Left ventricle myocardium inferior (tissue), 1 donor: ENCODE measurements at places on chromosomes 6 and 20. TPM values are rescaled to one million over a fixed set of nuclear protein-coding genes. Genes with fewer than 3 reads are reported as not detected.
A peak's percentile ranks its signal among the peaks of the same experiment; 100 is the strongest.

ACTL10 gene
- total RNA-seq = 0.22 TPM

GRCh38 chr6:25166955-25167748 lies 112.0 kb upstream of the CARMIL1 start:
- H3K36me3 ChIP-seq = no peaks in the 10 kb centered on the region
- no peaks in the 10 kb centered on the region for H3K4me1 ChIP-seq
- no peaks in the 10 kb centered on the region for H3K27me3 ChIP-seq
- no peak overlapping the region for H3K4me3 ChIP-seq

PROKR2 gene
- not detected for total RNA-seq

TFAP2D gene
- not detected for total RNA-seq

MAN1A1 gene
- 19.7 TPM for total RNA-seq

DNA sequence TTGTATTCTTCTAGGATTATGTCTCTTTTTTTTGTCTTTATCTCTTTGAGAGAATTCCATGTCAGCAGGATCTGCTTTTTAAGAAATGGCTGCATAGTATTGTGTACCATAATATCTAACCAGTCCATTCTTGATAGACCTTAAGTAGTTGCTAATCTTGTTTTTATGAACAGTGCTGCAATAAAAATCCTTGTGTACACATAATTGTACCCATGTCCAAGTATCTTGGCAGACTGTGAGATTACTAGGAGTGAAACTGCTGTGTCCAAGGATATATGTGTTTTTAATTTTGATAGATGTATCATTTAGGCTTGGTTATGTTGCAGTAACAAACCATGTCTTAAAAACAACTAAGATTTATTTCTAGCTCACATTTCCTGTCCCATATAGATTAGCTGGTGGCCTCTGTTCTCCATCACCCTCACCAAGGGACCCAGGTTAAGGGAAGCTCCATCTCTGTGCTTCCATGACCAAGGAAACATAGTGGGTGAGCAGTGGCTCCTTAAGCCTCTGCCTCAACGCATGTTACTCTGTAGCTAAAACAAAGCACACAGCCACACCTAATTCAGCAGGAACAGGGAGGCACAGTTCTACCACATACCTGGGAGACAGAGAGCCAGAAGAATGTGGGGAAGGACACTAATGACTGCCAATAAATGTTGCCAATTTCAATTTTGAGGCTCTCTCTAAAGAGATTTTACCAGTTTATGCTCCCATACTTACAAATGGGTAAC lies 12.1 kb upstream of the SUMO4 start:
- H3K4me3 ChIP-seq = no peak overlapping the region
- H3K4me1 ChIP-seq = peaks cover 18% of the 10 kb centered on the region
- DNase-seq = no peak

DNA sequence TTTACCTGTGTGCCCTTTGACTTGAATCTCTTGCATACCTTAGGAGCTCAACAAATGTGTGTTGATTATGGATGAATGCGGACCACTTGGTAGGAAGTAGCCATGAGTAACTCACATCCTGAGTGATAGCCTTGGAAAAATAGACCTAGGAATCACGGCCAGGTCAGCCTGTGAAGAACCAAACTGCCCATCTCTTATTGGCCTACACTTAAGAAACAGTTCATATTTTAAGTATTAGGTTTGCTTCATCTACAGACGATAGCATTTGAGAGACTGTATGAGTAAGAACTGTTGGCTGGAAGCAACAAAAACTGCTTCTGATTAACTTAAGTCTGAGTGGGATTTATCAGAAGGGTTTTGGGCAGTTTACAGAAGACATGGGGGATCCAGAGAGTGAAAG lies 320.1 kb upstream of the PRND start:
- H3K36me3 ChIP-seq = no peaks in the 10 kb centered on the region
- no peak overlapping the region for H3K4me3 ChIP-seq
- no peak overlapping the region for H3K27ac ChIP-seq
- H3K27me3 ChIP-seq = peaks cover 25% of the 10 kb centered on the region
- no peak for DNase-seq
- no peaks in the 10 kb centered on the region for H3K4me1 ChIP-seq

DNA sequence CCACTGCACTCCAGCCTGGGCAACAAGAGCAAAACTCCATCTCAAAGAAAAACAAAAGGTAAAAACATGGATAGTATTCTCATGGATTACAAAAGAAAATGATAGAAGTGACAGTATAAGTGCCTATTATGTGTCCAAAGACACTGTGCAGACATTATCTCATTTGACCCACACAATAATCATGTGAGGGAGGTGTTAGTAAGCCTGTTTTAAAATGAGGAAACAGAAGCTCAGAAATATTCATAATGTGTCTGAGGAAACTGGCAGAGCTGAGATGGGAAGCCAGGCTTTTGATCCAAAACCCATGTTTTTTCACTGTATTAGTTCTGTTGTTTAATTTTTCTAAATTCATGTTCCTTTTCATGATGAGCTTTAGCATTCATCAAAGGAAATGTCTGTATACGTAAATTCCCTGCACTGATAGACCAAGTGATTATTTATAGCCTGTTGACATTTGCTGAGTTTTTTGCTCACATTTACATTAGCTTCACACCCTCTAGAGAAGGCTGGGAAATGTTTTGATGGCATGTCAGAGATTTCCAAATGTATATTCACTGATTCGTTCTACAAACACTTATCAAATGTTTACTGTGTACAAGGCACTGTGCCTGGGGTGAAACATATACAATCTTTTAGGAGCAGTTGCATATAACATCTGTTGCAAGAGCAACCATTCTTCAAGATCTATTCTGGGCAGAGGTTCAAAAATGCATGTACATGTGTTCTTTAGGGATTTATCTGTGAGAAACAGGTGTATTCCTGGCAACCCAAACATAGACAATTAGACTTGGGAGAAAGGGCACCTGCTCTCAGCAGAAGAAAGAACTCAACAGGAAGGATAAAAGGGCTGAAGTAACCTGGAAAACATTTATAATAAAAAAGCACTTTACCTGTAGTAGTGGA lies 331.5 kb downstream of the SAMD5 start:
- H3K27ac ChIP-seq = no peak overlapping the region
- no peaks in the 10 kb centered on the region for H3K27me3 ChIP-seq
- H3K36me3 ChIP-seq = no peaks in the 10 kb centered on the region
- H3K4me3 ChIP-seq = no peak overlapping the region
- no peaks in the 10 kb centered on the region for H3K4me1 ChIP-seq
- DNase-seq = no peak

AARS2 gene
- 10.6 TPM for total RNA-seq

DNA sequence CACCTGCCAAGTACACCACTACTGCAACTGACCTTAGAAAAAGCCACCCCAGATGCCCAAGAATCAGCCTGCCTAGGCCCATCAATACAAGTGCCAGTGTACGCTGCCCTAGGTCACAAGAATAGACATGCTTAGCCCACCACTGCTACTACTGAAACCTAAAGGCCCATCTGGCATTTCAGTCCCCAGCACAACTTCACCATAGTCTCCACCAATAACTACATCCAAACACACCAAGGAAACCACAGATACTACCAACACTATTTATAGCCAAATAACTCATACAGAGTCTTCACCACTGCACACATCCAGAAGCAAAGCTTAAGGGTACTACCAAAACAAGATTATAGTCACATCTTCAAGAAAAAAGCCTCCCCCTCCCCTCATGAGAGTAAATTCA lies 28.2 kb downstream of the TREML4 start:
- H3K27ac ChIP-seq = no peak overlapping the region
- H3K27me3 ChIP-seq = peaks cover 15% of the 10 kb centered on the region
- peaks cover 4% of the 10 kb centered on the region for H3K4me1 ChIP-seq
- H3K4me3 ChIP-seq = no peak overlapping the region

- no peak overlapping the region for H3K4me3 ChIP-seq
- no peak overlapping the region for H3K27ac ChIP-seq
- H3K36me3 ChIP-seq = no peaks in the 10 kb centered on the region
- H3K4me1 ChIP-seq = no peaks in the 10 kb centered on the region
Measured at GRCh38 chr6:115060581-115060980, 717.8 kb upstream of the HS3ST5 start.

DNA sequence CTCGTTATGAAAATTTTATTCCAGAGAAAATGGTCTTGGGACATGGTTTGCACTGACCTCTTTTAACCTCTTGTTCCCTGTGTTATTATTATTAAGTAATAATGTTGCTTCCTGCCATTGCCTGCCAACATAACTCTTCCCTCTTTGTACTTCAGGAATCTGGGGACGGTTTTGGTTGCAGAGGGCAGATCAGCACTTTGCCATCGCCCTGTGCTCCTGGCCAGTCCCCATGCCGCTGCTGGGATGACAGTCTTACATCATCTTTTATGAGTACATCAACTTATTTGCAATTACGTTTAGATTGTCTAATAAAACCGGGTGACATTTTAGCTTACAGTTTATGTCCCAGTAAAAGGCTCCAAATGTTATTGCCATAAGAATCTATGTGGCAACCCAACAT lies 157.2 kb downstream of the CDH26 start:
- no peak overlapping the region for H3K27ac ChIP-seq
- H3K36me3 ChIP-seq = no peaks in the 10 kb centered on the region
- H3K27me3 ChIP-seq = peaks cover 33% of the 10 kb centered on the region

MUC21 gene
- not detected for total RNA-seq

GRCh38 chr6:139290787-139291311 lies 949 bp downstream of the TXLNB start:
- H3K27me3 ChIP-seq = no peaks in the 10 kb centered on the region
- DNase-seq = no peak
- peak overlapping the region; percentile 64 for H3K4me3 ChIP-seq
- H3K36me3 ChIP-seq = peaks cover under 1% of the 10 kb centered on the region
- H3K4me1 ChIP-seq = peaks cover 57% of the 10 kb centered on the region
- H3K27ac ChIP-seq = peak overlapping the region; percentile 89

GRCh38 chr6:80548532-80548931 lies 442.1 kb downstream of the BCKDHB start:
- H3K4me3 ChIP-seq = no peak overlapping the region

- no peak overlapping the region for H3K27ac ChIP-seq
- H3K4me3 ChIP-seq = no peak overlapping the region
- H3K27me3 ChIP-seq = peaks cover 22% of the 10 kb centered on the region
Measured at GRCh38 chr6:169243186-169243585, 10.5 kb downstream of the THBS2 start.

- H3K4me3 ChIP-seq = no peak overlapping the region
- H3K4me1 ChIP-seq = peaks cover 91% of the 10 kb centered on the region
Measured at GRCh38 chr6:13427316-13427715, 60.1 kb downstream of the GFOD1 start.

- H3K27me3 ChIP-seq = no peaks in the 10 kb centered on the region
- H3K4me3 ChIP-seq = no peak overlapping the region
- H3K27ac ChIP-seq = no peak overlapping the region
Measured at GRCh38 chr6:112660626-112661025, 313.5 kb downstream of the RFPL4B start.

- H3K4me1 ChIP-seq = no peaks in the 10 kb centered on the region
- no peaks in the 10 kb centered on the region for H3K27me3 ChIP-seq
- H3K36me3 ChIP-seq = no peaks in the 10 kb centered on the region
- no peak for DNase-seq
- no peak overlapping the region for H3K27ac ChIP-seq
- H3K4me3 ChIP-seq = no peak overlapping the region
Measured at GRCh38 chr6:103769431-103769830, 1090.3 kb downstream of the HACE1 start.

DNA sequence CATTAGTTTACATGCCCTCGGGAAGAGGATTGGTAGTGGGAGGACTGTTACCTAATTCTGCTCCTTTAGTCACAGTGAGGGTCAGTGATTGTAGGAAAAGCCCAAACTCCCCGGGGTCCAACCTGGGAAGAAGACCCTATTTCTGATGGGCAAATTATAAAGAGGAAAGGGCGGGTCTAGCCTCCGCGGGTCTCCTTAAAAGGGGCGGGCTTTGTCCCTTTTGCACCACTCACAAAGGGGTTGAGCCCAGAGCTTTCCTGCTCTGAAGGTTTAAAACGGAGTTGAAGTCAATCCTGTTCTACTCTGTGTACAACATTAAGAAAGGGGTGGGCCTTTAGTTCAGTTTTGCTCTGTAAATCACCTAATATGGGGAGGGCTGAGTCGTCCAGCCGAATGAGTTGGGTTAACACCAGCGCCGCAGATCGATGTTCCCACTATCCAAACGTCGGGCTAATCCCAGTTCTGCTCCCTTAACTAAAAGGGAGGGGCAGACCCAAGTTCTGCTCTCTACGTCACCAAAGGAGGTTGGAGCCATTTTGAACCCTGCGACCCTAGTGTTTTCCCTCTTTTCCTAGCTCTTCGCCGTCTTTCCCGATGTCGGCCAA lies 920 bp upstream of the RNF5 start:
- H3K27ac ChIP-seq = peak overlapping the region; percentile 97
- peaks cover 22% of the 10 kb centered on the region for H3K36me3 ChIP-seq
- peak overlapping the region; percentile 93 for H3K4me3 ChIP-seq

GRCh38 chr6:37207903-37208456 lies 38.0 kb downstream of the PIM1 start:
- H3K27me3 ChIP-seq = no peaks in the 10 kb centered on the region
- peak; percentile 81 for DNase-seq
- no peak overlapping the region for H3K27ac ChIP-seq

DNA sequence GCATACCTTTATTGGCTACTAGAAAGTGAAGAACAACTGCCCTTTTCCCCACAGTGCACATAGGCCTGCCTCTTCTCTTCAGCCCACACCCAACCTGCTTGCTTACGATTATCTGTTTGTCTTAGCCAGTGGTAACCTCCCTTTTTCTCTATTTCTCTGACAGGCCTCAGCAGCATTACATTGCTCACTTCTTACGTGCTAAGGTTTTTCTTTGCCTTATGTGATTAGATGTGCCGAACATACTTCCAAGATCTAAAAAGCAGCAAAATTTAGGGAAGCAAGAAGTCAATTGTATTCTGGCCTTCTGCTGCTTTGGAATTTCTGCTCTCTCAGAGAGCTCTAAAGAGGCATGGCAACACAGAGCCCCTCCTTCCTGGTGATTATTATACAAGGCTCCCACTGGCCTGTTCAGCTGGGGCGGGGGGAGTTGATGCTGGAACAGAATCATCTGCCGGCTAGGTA lies 7.0 kb downstream of the B4GALT5 start:
- no peak for DNase-seq
- peak overlapping the region; percentile 61 for H3K27ac ChIP-seq
- no peak overlapping the region for H3K4me3 ChIP-seq
- H3K27me3 ChIP-seq = no peaks in the 10 kb centered on the region
- H3K4me1 ChIP-seq = peaks cover 74% of the 10 kb centered on the region

- no peaks in the 10 kb centered on the region for H3K36me3 ChIP-seq
- DNase-seq = no peak
- H3K27ac ChIP-seq = no peak overlapping the region
- no peaks in the 10 kb centered on the region for H3K4me1 ChIP-seq
- peaks cover 6% of the 10 kb centered on the region for H3K27me3 ChIP-seq
Measured at GRCh38 chr20:1855109-1855508, 40.1 kb upstream of the SIRPA start.

GRCh38 chr6:12280902-12281301 lies 9.3 kb upstream of the EDN1 start:
- DNase-seq = no peak
- H3K27ac ChIP-seq = no peak overlapping the region
- H3K36me3 ChIP-seq = no peaks in the 10 kb centered on the region

DNA sequence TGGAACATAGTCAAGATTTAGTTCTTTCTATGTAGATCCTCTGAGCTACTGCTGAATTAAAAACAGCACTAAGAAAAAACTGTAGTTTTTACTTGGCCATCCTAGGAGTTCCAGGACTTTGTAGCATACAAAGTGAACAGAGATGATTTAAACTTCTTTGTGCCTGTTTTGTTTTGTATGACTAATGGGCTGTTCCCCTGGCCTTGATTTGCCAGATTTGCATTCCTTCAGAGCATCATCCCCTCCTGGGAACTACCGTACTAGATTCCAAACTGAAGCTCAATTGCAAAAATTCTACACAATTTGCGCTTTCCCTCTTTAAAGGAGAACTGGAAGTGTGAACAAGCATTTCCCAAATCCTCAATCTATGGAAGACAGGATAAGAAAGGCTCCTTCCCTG lies 23.1 kb downstream of the ACOT13 start:
- H3K4me3 ChIP-seq = no peak overlapping the region
- H3K4me1 ChIP-seq = peaks cover 32% of the 10 kb centered on the region
- H3K36me3 ChIP-seq = peaks cover 3% of the 10 kb centered on the region
- no peak overlapping the region for H3K27ac ChIP-seq
